Stimulated activated CD4-positive, alpha-beta T cell treated with anti-CD3 and anti-CD28 coated beads, TNF-alpha, amount 100 ng/mL, for 1 hour (primary cell): ENCODE measurements at places on chromosomes 1 and 21.

DNA sequence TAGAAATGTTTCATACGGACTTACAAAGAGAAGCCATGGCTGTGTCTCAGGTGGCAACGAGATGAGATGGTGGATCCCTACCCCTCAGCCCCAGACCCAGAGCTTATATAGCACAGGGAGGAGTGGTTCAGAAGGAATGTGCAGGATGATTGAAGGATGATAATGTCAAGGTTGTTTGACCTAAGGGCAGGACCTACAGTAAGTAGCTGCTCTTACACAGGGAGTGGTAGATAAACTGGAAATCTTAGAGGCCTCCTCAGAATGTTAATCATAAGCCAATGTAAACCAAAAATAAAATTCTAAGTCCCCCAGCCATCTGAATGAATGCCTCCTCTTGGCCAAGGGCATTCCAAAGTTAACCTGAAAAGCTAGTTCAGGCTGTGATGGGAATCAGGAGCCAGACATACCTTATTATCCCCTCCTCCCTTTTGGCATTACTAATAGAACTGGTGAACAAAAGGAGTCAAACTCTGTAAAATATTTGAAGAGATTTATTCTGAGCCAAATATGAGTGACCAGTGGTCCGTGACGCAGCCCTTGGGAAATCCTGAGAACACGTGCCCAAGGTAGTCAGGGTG is 45.8 kb upstream of the PDE9A start:
- no peak for DNase-seq

DNA sequence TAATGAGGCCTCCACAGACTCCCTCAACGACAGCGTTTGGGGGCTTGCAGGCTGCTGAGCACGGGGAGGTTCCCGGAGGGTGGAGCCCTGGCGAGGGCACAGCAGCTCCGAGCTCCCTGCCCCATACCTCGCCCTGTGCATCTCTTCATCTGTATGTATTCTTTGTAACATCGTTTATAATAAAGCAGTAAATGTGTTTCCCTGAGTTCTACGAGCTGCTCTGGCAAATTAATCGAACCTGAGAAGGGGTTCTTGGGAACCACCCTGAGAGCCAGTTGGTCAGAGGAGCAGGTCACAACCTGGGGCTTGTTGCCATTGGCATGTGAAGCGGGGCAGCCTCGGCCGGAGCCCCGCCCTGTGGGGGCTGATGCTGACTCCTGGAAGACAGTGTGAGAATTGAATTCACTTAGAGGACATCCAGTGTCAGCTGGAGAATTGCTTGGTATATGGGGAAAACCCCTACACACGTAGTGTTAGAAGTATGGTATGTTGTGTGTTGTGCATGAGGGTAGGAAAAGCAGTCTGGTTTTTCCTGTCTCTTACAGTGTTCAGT is 11.5 kb downstream of the SLC37A1 start:
- DNase-seq: no peak

DNA sequence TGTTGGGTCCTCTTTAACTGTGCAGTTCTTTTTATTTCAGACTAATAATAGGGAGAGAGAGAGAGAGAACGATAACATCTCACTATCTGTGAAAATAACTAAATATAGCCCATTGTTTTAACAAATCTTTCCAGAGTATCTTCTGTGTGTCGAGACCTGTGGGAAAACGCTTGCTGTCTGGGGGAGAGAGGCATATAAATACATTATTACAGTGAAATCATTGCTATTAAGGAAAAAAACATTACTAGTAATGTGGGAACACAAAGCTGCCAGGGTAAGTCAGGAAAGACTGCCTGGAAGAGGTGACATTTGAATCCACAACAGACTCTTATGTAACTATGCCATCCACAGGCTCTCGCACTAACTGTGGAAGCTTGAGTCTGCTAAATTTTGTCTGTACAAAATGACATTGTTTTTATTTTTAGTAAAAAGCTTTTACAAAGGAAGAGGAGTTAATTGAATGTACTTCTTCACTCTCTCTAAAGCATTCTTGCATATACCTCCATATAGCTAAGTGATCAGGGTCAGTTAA is 59.8 kb upstream of the PGD start:
- DNase-seq: no peak

GRCh38 chr1:199753513-199753912 is 274.0 kb upstream of the NR5A2 start:
- DNase-seq: no peak

DNA sequence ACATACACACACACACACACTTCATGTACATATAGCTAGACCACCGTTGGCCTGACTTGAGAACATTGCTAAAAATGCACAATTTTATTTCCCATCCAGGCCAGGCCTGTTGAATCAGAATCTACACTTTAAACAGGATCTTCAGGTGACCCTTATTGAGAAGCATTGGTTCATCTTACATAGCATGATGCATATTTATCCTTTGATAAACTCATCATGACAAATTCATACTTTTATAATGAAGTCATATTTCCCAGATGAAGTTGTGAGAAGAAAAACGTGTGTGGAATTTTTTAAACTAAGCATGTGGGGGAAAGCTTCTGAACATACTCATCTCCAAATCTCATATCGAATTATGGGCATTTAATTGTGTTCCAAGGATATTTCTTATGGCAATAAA is 877.7 kb downstream of the MRPL39 start:
- no peak for DNase-seq

- no peak for DNase-seq
Observed at GRCh38 chr1:36523230-36523495, 40.5 kb upstream of the CSF3R start.

GRCh38 chr1:40058453-40059337 is 18.2 kb downstream of the CAP1 start:
- DNase-seq: no peak

- DNase-seq: no peak
Observed at GRCh38 chr1:168835791-168836190, 106.8 kb upstream of the DPT start.

DNA sequence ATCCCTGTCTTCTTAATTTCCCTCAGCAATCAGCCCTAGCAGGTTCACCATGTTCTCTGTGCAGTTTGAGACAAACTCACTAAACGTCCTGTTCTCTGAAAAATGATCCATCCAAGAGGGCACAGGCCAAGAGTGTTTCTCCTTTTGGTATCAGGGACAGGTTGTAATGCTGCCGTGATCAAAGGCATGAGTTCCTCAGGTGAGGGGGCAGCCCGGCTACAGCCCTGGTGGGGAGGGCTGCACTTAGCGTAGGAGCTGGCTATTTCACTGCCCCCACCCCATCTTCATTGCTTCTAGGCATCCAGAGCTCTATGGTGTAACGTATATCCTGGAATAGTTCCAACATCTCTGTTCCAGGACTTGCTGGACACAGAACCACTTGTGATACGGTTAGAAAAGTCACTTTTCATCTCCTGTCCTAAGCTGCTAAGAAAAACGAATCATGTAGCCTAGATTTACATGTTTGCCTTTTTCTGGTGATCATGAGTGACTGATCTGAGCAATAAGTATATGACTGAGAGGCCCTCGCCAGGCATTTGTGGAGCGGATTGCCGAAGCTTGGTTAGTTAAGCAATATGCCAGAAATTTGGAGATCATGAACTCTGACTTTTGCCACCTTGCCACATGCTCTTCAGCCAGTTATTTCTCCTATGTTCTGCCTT is 41.1 kb upstream of the SRP9 start:
- no peak for DNase-seq

DNA sequence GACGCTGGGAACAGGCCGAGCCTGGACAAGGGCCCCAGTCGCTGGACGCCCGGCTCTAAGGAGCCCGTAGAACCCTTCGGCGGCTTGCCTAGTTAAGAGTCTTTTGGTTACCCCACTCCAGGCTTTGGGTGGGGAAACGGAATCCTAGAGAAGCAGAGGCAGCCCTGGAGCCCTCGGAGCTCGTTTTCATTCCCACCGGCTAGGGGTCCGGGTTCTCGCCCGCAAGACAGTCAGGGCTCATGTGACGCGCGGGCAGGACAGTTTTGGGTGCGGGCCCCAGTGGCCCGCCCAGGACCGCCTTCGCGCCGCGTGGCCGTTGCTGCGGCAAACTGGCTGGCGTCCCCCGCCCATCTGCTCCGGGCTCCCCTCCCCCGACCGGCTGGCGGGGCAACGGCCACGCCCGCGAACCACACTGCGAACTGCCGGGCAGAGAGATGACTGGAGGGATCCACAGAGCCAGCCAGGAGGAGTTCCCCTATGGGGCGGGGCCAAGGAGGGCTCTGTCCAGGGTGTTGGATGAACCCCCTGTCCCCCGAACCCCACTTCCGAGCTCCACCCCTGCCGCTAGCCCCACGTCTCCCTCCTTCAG is 829 bp upstream of the HES2 start:
- DNase-seq: no peak

DNA sequence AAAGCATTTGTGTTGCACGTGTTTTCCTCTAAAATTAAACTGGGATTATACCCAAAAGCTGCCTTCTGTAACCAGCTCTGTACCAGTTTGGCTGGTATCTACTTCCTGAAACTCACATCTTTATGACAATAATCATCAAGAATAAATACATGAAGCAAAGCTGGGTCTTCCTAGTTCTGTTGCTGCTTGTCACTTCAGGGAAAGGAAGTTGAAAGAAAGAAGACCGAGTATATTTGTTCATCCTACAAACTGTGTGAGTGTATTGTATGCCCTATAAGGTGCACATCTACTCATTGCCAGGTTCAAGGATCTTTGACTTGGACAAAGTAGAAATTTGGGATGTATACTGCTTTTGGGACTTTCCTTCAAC is 29.1 kb upstream of the IFNGR2 start:
- DNase-seq: no peak

GRCh38 chr1:235725434-235725833 is 75.8 kb upstream of the GNG4 start:
- no peak for DNase-seq

GRCh38 chr1:81654147-81654546 is 146.6 kb upstream of the ADGRL2 start:
- no peak for DNase-seq

- DNase-seq: no peak
Observed at GRCh38 chr1:5755552-5756125, 236.6 kb downstream of the NPHP4 start.

DNA sequence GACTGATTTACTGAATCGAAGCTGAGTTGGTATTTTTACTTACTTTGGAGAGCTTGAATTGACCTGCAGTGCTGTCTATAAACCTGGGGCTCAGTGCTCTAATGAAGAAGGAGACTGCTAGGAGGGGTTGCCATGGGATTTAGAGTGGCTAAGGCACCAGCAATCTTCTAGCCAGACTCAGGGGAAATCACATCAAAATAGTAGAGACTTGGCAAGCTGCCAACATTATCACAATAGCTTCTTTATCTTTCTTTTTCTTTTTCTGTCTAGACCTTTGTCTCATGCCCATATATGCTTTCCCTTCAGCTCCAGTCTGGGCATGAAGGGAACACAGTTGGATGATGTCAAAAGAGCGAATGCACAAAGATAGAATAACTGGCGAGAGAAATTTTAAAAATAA is 301.1 kb upstream of the DPYD start:
- no peak for DNase-seq

GRCh38 chr1:90502194-90502593 is 214.9 kb downstream of the BARHL2 start:
- DNase-seq: no peak

DNA sequence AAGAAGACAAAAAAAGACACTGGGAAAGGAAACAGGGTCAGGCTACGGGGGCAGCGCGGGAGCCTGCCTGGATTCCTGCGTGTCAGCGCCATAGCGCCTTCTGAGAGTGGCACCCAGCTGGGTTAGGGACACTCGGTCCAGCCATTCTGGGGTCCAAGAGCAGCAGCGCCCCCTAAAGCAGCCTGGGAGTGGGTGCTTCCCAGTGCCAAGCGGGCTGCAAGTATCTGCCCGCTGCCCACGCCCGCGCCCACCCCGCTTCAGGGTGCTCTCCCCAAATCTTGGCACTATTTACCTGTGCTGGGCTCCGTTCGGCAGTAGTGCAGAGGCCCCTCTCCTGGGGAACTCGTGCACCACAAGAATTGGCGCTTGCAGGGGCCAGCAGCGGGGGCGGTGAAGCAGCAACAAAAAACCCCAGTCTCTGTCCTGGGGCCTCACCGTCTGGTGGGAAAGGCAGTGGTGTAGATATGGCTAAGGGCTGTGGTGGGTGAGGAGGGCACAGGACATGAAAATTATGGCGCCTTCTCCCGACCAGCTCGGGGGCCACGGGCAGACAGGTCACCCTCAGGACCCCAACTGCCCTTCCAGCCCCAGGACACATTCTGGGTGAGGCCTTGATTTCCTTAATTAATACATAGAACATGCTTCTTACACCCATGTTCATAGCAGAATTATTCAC is 24.1 kb upstream of the LBR start:
- no peak for DNase-seq

DNA sequence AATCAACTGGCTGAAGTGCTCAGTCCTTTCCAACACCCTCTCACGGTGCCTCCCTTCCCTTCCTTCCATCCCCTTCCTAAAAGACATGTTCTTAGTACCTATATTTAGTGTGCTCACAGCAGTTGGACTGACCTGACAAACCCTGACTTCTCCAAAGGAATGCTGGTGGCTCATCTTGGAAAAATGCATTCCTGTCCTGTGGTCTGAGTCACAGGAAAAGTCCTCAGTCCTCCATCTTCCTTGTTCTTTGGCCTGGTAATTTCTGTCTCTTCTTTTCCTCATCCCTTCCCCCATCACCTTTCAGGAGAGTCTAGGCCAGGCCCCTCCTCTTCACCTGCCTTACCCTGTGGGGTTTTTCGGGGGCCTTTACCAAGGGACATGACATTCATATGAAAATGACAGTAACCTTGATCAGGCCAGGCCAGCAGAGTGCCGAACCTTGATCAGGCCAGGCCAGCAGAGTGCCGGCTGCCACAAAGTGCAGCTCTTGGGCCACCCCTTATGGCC is 7.2 kb downstream of the ATP1B1 start:
- no peak for DNase-seq

DNA sequence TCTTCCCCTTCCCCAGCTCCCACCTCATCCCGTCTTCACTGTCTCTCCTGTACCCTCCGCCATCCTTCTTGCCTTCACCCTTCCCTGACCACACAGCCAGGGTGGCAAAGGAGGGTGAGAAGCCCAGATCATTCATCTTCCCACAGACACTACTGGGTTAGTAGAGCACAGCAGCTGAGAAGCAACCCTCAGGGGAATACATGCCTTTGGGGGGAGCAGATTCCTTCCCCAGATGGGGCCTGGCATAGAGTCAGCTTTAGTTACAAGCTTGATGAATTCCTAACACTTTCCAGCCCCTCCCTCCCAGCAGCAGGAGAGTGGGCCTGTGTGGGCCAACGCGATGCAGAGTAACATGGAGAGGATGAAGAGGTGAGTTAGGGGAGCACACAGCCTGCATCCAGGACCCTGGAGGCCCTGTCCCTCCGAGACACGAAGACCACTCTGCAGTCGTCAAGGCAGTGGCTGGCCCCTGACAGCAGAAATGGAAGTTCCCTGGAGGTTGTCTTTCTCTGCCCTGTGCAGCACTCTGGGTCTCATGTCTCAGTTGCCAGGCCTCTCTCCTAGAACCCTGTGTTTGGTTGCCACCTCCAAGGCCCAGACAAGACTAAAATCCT is 8.8 kb upstream of the BTG2 start:
- no peak for DNase-seq
